Brain (organoid and tissue), 16 donors: ENCODE measurements at places on chromosomes 2 and 18. TPM values are rescaled to one million over a fixed set of nuclear protein-coding genes. Genes with fewer than 3 reads are reported as not detected.

The RAX gene
- 0.24 TPM for polyA plus RNA-seq

The POTEI gene
- polyA plus RNA-seq: not detected

The LMAN2L gene
- 24.7 TPM for polyA plus RNA-seq

The AKAIN1 gene
- not detected for polyA plus RNA-seq

The RAB6D gene
- polyA plus RNA-seq: 0.17 TPM

The UGT1A3 gene
- not detected for polyA plus RNA-seq

The UGT1A4 gene
- polyA plus RNA-seq: not detected

The CFAP65 gene
- 0.61 TPM for polyA plus RNA-seq

The KCNK3 gene
- polyA plus RNA-seq: 6.8 TPM

The FMNL2 gene
- 42.9 TPM for polyA plus RNA-seq

The SLC8A1 gene
- 7.6 TPM for polyA plus RNA-seq

The LAMA1 gene
- 0.32 TPM for polyA plus RNA-seq

The FNDC4 gene
- polyA plus RNA-seq: 23.0 TPM
